ENCODE measurements at places on chromosomes 2 and 18.

- DNase-seq: no peak
Measured at GRCh38 chr2:207123335-207123744, 42.4 kb downstream of the KLF7 start.

DNA sequence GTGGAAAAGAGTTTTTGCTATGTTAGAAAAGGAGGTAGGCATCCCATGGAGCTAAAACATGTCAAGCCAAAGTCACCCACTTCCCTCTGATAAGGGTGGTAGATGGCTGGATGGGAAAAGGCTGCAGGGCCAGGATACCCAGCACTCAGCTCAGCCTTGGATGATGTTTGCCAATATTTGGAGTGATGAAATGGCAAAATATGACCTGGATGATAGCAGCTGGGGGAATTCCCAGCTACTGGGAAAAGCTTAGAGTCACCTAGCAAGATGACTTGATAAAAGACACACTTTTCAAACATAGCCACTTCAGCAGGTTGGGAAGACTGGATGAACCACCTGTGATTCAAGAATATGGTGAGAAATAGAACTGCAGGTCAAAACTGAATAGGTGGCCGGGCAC is 10.1 kb downstream of the RFX8 start:
- DNase-seq: no peak

DNA sequence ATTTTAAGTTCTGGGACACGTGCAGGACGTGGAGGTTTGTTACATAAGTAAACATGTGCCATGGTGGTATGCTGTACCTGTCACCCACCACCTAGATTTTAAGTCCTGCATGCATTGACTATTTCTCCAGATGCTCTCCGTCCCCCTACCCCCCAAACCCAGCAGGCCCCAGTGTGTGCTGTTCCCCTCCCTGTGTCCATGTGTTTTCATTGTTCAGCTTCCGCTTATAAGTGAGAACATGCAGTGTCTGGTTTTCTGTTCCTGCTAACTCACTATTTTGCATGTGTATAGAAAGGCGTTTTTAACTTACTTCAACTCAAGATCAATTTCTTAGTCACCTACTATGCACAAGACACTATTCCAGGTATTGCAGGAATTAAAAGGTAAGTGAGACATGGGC is 128.0 kb downstream of the PLCL1 start:
- DNase-seq: no peak

GRCh38 chr2:201273330-201273983 is 13.1 kb downstream of the CASP8 start:
- DNase-seq: no peak

DNA sequence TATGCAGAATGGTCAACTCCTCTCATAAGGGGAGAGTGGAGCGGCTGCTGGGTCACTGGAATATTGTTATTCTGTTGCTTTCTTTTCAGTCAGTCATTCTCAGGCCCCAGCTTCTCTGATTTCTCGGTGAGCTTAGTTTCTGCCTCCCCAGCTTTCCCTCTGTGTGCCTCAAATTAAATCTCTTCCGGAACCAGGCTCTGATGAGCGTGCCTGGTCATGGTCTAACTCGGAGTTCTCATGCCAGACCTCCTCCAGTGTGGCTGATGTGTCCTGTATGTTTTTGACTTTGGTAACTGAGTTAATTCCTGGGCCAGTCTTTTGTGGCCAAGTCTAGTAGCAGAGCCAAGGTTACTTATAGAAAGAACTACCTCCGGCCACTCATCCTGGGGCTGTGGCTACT is 4.9 kb upstream of the STK11IP start:
- DNase-seq: no peak

DNA sequence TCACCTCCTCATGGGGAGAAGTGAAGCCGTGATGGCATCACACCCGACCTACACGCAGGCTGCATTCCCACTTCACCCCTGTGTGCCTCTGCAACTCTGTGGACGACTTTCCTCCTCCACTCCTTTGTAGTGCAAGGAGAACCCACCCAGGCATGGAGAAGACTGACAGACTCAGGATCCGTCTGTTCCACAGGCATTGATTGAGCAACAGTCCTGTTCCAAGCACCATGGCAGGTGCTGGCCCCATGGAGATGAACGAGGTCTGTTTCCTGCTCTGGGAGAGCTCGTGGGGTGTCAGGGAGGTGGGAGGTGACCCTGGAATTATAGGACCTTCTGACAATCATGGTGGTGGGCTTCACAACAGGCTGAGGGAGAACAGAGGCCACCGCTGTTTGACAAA is 284.7 kb upstream of the HDAC4 start:
- no peak for DNase-seq

GRCh38 chr2:43280994-43281393 is 54.6 kb upstream of the ZFP36L2 start:
- DNase-seq: no peak

- no peak for DNase-seq
Measured at GRCh38 chr18:22277758-22278157, 108.4 kb downstream of the GATA6 start.

GRCh38 chr18:63686871-63687270 is 15.9 kb upstream of the SERPINB11 start:
- DNase-seq: no peak

- DNase-seq: peak; percentile 30
Measured at GRCh38 chr2:138712212-138712979, 67.8 kb downstream of the NXPH2 start.

GRCh38 chr18:29074147-29074546 is 897.2 kb upstream of the CDH2 start:
- DNase-seq: no peak

DNA sequence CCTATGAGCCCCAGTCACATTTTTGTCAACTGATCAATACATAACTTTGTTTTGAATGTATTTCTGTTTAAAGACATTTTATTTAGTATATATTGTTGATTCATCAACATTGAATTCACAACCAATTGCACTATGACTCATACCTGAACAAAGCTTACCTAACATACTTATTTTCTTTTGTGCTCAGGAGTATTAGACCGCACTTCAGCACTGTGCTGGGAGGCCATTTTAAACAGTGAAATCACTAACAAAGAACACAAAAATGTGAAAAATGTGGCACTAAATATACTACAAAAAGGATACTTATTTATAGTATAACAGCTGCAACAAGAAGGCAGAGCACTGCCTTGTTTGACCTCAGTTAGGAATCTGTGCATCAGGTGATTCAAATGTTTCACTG is 12.4 kb upstream of the IFIH1 start:
- no peak for DNase-seq

DNA sequence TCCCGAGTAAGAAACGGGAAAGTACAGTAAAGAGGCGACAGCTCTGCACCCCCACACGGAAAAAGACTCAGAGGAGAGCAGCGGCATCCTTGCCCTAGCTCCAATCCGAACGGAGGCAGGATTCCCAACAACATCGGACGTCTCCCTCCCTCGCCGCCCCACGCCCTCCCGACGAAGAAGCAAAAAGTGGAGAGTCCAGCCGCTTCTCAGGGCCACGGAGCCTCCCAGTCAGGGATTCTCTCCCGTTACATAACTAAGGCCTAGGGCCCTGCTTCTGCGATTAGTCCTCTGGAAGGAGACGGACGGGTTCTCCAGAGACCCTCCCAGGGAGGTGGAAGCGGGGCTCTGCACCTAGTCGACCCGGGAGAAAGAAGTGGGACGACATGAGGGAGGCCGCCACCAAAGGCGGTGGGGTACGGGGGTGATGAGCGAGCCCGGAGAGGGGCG is 587 bp downstream of the SUMO1 start:
- no peak for DNase-seq

GRCh38 chr2:160550048-160550447 is 56.4 kb upstream of the RBMS1 start:
- no peak for DNase-seq

DNA sequence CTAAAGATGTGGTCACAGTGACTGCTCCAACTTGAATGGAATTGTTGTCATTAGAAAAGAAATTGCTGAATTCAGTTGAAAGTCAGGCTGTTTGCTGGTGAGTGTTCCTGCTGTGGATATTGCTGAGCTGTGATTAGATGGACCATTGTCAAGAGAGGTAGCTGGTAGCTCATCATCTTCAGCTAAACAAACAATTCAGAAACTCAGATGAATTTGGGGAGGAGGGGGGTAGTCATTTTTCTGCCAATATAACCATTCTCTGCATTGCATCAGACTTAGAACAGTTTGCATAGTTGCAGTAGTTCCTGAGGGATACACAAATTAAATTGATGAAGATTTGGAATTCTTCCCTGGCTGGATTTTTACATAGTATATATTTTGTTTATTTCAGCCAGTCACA is 108.3 kb downstream of the MTCL1 start:
- peak; percentile 82 for DNase-seq

DNA sequence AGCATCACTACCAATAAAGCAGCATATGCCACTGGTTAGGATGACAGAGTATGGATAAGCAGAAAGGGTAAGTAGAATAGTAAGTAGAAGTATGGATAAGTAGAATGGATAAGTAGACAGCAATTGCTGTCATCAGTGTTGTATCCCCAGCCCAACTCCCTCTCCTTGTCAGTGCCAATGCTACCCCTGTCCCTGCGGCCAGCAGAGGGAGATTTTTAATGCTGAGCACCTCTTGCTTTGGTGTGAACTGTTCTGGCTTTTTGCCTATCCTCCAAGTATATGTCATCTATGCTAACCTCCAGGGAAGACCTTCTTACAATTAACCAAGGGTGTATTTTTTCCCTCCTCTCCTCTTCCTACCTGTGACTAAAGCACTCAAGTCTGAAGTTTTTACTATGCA is 136.7 kb upstream of the SPHKAP start:
- DNase-seq: no peak

DNA sequence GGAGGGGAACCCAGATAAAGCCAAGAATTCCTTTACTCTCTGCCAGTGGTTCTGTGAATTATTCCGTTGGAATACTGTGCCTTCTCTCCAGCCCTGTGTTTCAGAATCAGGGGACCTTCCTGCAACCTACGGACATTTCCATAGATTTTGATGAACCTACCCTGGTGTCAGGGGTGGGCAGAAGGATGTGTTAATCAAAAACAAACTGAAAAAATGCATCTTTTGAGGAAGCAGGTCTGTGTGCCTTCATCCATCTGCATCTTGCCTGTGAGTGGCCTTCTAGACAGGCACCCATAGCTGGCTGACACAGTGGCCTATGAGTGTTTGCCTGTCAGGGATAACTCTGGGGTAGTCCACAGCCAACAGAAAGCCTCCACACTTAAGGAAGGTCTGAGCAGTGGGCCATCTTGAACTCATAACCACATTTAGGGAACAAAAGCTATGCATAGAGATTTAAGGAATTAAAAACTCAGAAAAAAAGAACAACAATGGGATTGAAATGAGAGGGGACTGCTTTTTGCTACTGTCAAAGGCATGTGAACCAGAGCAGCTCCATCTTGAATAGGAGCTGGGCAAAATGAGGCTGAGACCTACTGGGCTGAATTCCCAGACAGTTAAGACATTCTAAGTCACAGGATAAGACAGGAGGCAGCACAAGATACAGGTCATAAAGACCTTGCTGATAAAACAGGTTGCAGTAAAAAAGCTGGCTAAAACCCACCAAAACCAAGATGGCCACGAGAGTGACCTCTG is 45.9 kb upstream of the ITGA6 start:
- DNase-seq: no peak

- no peak for DNase-seq
Measured at GRCh38 chr2:39851251-39851650, 72.2 kb upstream of the THUMPD2 start.

GRCh38 chr2:185433824-185434223 is 304.8 kb upstream of the FSIP2 start:
- no peak for DNase-seq

- DNase-seq: no peak
Measured at GRCh38 chr2:179248024-179248348, 16.6 kb downstream of the SESTD1 start.

- no peak for DNase-seq
Measured at GRCh38 chr18:11826836-11827235, 24.4 kb upstream of the CHMP1B start.

DNA sequence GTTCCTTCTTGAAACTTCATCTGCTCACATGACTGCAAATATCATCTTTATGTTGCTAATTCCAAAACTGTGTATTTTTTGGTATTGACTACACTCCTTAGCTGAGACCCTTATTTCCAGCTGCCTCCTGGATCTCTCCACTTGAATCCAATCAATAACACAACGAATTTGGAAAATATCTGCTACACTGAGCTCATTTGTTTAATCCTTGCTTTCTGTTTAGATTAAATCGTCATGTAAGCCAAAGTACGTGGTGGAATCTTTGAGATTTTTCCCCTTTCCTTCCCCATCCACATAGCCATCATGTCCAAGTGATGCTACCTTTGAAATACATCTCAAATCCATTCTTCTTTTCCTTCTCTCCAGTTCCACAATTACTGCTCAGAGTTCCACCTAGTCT is 15.6 kb downstream of the OTX1 start:
- DNase-seq: no peak

DNA sequence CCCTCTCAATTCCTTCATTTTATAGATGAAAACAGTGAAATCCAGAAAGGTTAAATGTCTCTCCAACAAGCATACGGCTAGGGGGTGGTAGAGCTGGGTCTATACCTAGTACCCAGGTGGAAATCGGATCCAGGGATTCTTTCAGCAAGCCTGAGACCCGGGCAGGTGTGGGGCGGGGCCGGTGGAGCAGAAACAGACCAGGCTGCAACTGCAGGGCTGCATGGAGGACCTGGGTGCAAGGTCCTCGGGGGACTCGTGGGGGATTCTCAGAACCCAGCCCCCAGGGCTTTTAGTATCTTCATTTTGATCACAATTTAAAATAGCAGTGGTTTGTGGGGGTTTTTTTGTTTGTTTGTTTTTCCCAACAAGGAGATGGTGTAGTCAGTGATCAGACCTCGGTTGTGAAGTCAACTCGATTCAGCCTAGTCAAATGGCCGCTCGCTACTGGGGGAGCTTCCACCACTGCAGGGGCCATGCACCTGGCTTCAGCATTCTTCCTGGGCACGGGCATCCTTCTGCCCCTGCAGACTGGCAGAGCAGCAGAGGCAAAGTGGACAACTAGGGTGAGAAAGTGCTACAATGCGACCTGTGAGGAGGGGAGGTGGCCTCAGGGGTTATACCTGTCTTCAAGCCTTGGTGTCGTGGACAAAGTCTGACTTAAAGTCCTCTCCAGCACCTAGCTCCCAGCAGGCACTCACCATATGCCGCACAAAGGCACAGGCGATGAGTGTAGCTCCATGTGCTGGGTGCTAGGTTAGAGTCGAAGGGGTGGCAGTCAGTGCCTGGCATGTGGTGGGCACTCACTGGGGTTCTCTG is 46.3 kb downstream of the GORASP2 start:
- no peak for DNase-seq

GRCh38 chr2:144382849-144383248 is 137.1 kb downstream of the ZEB2 start:
- DNase-seq: no peak

DNA sequence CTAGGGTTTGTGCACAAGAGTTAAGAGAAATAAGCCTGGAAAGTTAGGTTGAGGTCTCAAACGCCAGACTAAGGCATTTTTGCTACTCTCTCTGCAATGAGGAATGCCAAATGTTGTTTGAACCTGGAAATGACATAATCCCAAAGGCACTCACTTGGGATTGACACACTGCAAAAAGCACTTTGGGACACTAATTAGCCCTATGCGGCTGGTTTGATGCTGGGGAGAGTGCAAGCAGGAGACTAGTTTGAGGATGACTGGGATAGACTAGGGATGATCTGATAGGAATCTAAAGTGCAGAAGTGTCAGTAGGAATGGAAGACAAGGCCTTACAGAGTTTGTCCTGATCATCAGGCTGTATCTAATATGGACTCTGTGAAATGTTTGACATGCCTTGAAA is 469.0 kb downstream of the SLC4A3 start:
- DNase-seq: no peak

GRCh38 chr2:160474319-160474645 is 19.3 kb downstream of the RBMS1 start:
- no peak for DNase-seq
